Cortex of kidney (tissue), 1 donor: ENCODE measurements at places on chromosomes 3 and 15.

- no peak for DNase-seq
Measured at GRCh38 chr3:195906865-195907683, 1.3 kb downstream of the TNK2 start.

DNA sequence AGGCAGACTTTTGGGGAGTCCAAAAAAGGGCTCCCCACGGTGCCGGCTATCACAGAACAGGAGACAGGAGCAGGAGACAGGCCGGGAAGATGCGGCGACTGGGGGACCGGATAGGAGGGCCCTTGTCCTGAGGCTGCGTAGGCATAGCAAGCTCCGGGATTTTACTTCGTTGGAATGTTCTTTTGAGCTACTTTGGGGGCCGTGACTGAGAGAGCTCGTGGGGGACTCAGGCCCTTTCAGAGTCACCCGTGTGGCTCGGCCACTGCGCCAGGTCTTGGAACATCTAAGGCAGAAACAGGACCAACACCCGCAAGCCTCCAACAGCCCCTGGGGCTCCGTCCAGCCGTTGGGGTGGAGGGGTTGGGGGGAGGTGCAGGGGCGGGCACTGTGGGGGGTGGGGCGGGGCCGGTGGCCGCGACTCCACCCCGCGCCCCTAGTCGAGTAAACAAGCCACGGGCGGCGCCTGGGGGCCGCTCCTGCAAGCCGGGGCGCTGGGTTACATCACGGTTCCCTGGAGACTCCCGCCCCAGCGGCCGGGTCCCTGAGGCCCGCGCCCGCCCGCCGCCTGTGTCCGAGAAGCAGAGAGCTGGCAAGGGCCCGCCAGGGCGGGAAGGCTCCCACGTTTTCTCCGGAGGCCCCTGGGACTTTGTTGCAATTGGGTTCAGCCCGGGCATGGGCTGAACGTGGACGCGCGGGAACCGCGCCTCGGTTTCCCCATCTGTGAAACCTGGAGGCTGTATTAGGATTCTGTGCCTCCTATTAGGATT is 23.3 kb upstream of the C15orf39 start:
- no peak for DNase-seq

DNA sequence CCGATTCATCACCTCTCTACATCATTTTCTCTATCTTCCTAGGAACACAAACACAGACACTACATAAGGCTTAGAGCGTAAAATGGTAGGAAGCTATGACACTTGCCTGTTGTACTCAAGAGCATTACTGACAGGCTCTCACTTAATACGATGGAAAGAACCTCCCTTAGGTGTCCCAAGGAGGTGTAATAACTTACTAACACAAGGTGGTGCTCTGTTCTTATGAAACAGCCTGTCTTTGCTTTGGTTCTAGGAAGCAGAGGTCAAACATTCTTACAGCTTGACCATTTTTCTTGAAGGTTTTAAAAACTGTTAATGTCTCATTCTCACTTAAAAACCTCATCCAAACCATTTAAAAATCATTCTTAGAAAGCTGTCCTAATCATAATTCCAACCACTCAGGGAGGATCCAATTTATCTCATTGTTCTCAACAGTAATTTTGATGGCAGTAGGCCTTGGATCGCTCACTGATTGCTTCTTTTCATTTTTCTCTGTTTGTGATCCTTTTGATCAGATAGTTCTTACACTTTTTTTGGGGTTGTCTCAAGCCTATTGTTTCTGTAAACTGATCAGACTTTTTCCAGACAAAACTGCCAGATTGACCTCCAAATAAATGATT is 317.8 kb upstream of the AGTR1 start:
- DNase-seq: no peak

DNA sequence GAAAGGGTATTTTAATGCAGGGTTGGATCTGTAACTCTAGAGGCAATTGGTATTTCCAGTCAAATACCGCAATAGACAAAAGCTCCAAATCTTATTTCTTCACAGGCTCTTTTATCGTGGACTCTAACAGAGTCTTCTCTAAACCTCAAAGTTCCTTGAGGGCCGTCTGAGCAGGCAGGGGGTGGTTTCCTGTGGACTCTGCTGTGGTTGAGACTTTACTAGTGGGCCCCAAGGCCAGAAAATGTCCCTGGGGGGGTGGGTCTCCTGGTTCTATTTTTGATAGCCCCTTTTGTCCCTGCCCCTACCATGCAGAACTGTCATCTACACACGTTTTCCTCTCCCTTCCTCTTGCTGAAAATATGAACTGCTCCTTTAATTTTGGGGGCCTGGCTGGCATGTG is 80.1 kb downstream of the ASB7 start:
- DNase-seq: no peak

- DNase-seq: no peak
Measured at GRCh38 chr3:61805510-61806080, 244.2 kb downstream of the PTPRG start.

GRCh38 chr15:84810073-84810840 is 6.9 kb upstream of the ALPK3 start:
- DNase-seq: no peak

- no peak for DNase-seq
Measured at GRCh38 chr15:81752546-81752942, 293.3 kb downstream of the MEX3B start.

DNA sequence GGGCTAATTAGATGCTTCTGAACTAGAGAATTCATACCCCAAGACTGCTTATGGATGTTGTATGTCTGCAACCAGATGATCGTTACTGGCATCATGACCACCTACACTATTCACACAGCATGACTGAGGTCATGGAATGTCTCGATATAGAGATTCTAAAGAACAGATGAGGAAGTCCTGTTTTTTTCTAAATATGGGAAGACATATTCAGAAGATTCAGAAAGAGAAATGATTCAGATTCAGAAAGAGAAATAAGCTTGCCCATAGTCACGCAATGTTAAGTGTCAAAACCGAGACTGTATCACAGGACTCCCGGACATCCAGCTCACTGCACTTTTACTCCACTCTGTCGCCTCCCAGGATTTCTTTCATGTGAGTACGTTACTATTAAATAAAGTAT is 136.2 kb downstream of the TPRG1 start:
- no peak for DNase-seq

DNA sequence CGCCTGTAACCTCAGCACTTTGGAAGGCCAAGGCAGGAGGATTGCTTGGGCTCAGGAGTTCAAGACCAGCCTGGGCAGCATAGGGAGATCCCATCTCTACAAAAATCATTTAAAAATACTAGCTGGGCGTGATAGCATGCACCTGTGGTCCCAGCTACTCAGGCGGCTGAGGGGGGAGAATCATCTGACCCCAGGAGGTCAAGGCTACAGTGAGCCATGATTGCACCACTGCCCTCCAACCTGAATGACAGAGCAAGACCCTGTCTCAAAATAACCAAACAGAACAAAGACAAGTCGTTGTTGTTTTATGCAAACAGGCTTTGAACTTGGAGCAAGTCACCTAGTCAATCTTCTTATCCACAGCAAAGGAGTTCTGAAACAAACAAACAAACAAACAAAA is 82.0 kb upstream of the AKAP13 start:
- DNase-seq: no peak

- DNase-seq: no peak
Measured at GRCh38 chr3:120907659-120908029, 361 bp upstream of the STXBP5L start.

- DNase-seq: no peak
Measured at GRCh38 chr15:58362262-58362922, 69.4 kb upstream of the LIPC start.

DNA sequence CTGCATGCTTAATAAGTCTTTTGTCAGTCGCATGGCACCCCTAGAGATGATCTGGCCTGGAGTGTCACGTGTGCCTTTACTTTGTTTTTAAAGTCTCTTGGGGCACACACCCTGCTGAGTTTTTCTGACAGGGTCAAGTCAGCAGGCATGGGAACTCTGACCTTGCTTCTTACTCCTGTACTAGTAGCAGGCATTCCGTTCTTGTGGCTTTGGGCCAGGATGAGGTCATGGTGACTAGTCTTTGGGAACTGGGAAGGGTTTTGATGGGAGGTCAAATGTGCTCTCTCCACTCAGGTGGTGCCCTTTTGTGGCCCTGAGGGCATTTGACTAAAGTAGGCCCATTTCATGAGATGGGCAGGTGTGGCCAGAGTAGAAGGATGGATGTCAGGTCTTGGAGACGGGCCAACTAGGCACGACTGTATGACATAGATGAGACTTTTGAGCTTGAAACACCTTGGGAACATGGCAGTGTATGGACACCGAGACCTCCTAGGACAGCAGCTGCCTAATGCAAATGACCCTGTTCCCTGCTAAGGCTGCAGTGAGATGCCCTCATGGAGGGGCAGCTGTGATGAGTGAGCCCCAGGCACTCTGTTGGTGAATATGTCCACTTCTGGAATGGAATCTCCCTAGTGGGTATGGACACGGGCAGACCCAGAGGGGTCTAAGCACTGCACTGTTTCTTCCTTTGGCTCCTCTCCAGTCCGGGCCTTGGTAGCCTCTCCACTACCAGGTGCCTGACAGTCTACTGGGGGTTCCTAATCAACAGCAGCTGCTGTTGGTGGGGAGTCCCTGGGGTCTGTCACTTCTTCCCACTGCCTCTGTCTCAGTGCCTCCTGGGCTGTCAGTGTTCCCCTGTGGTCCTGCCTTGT is 16.4 kb downstream of the SRPRB start:
- DNase-seq: no peak

DNA sequence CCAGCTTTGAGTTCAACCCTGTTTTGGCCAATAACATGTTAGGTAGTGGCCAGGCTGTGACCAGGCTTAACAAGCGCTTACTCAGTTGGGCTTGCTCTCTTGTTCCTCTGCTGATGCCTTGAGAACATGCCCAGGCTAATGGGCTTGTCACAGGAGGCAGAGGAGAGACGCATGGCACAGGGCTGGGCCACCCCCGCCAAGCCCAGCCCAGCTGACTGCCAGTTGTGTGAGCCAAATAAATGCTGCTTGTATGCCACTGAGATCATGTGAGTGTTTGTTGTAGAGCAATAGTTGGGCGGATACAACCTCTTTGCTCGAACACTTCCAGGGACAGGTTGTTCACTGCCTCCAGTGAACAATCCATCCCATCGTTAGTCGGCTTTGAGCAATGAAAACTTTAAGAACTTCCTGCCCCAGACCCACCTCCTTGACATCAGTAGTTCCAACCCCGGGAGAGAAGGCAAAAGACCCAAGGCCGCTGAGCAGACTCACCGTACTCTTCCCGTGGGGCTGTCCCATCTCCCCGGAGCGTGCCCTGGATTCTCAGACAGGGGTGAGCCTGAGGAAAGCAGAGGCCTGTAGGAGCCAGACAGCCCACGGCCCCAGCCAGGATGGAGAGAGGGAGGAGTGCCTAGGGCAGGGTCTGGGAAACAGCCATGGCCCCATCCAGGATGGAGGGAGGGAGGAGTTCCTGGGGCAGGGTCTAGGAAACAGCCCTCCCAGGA is 4.1 kb downstream of the PLA2G4F start:
- DNase-seq: no peak

- no peak for DNase-seq
Measured at GRCh38 chr3:187020376-187020775, 90.0 kb downstream of the ST6GAL1 start.

DNA sequence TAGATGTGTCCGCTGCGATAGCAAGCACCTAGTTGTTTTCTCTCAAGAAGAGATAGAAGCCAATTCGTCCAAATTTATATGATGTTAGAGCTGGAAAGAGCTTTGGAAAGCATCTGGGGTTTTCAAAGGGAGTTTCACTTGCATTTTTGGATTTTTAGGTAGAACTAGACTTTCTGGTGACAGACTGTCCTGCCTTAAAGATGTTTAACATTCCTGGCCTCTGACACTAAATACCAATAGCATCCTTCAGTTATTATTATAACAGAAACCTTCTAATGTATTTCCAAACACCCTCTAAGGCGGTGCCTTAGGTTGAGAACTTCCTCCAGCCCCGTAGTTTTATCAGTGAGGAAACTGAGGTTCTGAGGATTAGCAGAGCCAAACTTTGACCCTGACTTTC is 305.3 kb downstream of the SATB1 start:
- DNase-seq: no peak

- no peak for DNase-seq
Measured at GRCh38 chr3:177429079-177429478, 231.8 kb upstream of the TBL1XR1 start.

DNA sequence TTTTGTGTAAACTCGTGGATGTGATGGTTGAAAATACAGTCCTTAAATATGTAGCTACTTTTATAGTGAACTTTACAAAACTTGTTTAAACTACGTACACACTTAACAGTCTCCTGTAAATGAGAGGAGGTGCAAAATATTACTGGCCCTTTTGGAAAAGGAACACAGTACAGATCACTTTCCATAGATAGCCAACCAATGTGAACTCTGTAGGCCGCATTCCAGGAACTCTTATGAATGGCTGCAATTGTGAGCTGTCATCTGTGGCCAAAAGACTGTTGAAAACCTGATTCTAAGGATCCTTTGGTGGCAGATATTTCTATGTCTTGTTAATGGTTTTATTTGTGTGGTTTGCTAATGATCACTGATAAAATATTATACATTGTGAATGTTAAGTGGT is 6.2 kb downstream of the TSC22D2 start:
- DNase-seq: no peak

GRCh38 chr15:86076468-86076867 is 3.2 kb upstream of the AGBL1 start:
- DNase-seq: no peak

DNA sequence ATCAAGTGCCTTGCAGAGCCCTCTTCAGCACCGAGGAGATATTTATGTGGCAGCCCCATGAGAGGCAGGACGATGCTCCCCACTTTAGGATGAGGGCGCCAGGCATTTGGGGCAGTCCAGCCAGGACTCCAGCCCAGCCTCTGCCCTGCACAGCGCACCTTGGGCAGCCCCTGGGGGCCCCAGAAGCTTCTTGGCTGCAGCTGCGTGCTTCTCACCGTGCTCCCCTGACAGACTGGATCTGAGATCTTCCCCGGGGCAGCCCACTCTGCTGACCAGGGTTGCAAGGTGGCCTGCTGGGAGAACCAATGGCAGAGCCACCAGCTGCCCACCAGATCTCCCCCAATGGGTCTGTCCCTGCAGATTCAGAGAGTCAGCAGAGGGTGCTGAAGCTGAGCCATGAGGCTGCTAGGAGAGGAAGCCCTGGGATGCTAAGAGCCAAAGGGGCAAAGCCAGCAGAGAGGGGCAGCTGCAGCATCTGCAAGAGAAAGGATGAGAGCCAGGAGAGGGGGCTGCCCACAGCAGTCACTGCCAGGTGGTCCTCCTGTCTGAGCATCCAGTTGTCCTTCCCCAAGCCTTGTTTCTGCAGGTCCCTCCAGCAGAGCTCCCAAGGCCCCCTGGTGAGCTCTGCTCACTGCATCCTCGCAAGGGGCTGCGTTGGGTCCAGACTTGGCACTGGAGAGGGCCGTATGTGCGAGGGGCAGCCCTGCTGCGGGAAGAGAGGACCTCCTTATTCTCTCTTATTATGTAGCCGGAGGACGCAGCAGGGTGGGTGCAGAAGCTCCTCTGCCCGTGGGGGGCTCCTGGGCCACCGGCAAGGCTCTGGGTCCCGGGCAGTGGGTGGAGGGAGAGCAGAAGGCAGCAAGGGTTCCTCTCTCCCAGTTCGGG is 14.7 kb upstream of the KLF13 start:
- DNase-seq: no peak

DNA sequence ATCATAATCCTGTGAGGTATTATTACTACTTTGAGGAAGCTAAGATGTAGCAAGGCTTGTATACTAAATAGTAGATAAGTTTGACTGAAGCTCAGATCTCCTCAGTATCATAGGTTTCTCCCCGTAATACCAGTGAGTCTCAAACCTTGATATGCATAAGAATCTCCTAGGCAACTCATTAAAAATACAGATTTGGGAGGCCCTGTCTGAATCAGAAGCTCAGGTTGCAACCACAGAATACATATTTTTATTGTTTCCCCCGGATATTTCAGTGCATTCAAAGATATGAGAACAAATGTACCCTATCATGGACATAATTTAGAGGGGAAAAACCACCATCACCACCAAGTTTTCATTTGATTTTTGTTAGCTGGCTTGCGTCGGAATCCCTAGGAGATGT is 242.1 kb upstream of the C2CD4B start:
- no peak for DNase-seq

- DNase-seq: no peak
Measured at GRCh38 chr3:29239376-29239775, 41.5 kb upstream of the RBMS3 start.
